Activated T-helper 9 cell treated with anti-CD3 and anti-CD28 coated beads, Interleukin-2, amount 50 U/mL, for 16 hours (primary cell): ENCODE measurements at places on chromosomes 1 and 21.

- DNase-seq: no peak
These were observed 93.6 kb upstream of the SMYD2 start for GRCh38 chr1:214187121-214187900.

DNA sequence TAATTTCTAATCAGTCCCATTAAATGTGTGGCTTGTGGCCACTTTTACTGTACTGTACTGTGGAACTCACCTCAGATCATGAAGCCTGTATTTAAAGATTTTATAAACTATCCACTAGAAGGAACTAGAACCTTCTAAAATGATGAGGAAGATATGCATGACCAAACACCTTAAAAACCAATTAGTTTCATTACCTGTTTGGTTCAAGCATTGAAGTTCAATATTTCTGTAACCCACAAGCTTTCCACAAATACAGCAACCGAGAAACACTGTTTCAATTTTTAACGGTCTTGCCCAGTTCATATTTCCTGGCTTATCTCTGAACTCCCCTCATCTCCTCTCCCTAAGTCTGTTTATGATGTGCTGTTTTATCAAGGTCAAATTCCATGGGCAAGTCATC, 264.3 kb upstream of the PLD5 start:
- no peak for DNase-seq

DNA sequence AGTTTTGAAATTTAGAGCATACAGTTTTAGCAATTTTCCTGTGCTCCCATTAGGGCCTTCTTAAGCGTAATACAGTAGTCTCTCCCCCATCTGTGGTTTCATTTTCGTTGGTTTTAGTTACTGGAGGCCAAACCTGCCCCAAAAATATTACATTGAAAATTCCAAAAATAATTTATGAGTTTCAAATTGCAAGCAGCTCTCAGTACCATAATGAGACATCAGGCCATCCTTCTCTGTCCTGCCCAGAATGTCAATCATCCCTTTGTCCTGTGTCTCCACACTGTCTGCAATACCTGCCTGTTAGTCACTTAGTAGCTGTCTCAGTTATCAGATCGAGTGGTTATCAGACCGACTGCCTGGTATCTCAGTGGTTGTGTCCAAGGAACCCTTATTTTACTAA, 45.4 kb downstream of the ADSS2 start:
- DNase-seq: no peak

DNA sequence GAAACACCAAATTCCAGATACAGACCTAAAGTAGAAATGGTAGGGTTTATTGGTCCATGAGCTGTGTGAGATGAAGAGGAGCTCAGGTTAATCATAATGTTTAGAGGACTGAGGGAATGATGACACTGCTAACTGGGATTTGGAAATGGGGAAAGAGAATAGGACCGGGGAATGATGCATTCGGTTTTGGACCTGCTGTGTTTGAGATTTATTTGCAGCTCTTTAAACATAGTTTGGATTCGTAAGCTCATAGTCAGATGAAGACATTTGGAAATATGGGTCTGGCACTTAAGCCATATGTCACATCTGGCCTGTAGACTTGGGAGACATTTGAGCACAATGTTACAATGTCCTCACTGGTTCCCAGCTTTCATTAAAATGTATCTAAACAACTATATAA, 127.9 kb upstream of the DUSP10 start:
- DNase-seq: no peak

GRCh38 chr1:52916241-52916975, 5.1 kb downstream of the ECHDC2 start:
- no peak for DNase-seq

DNA sequence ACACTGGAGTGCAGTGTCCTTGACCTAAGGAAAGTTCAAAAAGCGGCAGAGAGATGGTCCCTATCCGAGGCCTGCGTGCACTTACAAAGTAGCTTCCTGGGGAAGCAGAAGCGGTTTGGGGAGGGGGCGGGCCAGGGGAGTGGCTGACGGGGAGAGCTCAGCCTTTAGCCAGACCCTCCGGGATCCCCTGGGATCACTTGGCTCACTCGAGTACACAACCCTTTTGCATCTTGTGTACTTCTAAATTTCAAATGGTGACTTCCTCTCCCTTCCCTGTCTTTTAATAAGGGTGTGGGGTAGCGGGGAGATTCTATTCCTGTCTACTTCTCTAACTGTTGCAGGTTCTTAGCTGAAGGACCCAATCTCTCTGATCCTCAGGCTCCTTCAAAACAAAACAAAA, 18.1 kb upstream of the SNX27 start:
- DNase-seq: no peak

DNA sequence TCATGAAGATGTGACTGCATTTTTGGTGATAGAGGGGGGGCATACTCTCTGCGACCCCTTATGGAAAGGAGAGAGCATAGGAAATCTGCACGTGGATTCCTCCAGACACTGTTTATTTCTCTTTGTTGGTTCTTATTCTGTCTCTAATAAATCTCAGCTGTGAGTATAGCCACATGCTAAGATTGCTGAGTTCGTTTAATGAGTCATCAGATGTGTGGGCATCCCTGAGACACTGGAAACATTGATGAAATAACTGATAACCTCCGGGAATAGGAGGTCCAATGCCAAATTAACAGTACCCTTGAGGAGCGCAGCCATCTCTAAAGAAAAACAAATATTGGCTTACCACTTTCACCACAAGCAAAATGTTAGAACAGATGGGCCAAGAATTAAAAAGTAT, 880.2 kb upstream of the NEGR1 start:
- no peak for DNase-seq

- DNase-seq: no peak
These were observed 66.2 kb upstream of the APOBEC4 start for GRCh38 chr1:183719289-183719688.

GRCh38 chr1:199857108-199857507, 170.4 kb upstream of the NR5A2 start:
- no peak for DNase-seq

DNA sequence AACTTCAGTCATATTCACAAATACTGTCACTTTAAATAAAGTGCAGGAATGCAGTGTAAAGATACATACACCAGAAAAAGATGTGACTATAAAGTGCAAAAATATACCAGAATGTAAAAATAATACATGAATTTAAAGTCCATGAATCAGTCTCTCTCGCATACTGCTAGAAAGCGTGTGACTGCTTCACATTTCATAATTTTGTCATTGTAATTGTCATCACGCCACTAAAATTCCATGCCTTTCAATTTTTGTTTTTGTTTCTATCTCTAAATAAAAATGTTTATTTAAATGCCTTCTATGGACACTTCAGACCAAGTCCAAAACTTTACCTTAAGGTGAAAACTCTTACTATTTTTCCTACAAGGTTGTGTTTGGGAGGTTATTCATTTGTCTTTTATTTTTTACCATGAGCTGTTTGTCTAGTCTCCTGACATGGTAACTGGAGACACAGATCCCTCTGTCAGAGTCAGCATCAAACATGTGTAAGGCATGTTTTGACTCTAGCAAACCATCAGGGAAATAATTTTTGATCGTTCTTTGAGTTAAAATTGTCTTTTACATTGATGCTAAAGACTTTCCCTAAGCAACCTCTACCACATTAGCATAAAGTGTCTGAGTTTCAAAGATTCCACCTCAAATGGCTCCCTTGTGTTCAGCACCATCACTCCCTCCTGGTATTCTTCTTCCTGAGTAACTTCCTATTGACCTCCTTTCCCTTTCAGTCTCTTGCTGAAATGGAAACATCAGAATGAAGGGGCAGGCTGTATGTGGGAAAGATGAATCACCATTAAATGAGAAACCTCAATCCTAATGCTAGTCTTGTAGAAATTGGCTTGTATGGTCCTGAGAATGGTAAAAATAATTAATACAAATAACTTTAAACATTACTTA, 14.0 kb upstream of the AIM2 start:
- no peak for DNase-seq

GRCh38 chr1:3408751-3409266, 45.7 kb upstream of the ARHGEF16 start:
- no peak for DNase-seq

- no peak for DNase-seq
These were observed 42.9 kb downstream of the CRYAA start for GRCh38 chr21:43211760-43212115.
